Anterior cingulate cortex (tissue), 58 donors: ENCODE measurements at places on chromosomes 2 and 18.
A peak's percentile ranks its signal among the peaks of the same experiment; 100 is the strongest.

DNA sequence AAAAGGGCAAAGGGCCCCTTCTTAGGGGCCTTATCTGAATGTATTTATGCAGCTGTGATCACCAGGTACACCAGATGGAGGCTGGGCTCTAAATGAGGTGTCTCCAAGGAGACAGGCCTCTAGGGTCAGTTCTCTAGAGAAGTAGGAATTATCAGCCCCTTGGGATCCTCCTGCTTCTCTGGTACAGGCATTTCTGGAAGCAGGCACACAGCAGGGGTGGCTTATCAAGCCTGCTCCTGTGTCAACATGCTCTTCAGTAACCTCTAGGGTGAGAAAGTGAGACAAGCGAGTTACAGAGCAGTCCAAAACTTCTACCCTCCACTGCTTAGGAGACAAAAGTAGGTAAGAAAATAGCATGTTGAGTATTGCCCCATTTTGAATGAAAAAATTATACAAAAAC lies 13.8 kb downstream of the TPGS2 start:
- DNase-seq, result no peak

DNA sequence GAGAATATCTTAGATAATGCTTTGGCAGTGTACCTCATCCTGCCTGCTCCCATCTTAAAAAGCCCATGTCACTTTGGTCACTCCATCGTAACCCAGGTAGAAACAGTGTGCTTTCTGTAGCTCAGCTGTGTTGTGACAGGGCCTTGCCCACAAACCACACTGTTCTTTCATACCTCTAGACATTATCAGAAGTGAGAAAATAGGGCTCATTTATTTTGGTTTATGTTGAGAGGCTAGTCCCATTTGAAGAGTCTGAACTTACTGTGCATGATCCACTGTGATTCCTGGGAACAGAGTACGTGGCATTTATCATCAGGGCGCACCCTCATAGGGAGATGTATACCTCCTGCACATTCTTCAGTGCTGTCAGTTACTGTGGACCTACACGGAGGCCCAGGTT lies 69.7 kb downstream of the FEZ2 start:
- no peak for DNase-seq

- no peak for DNase-seq
Observed at GRCh38 chr18:50619861-50620275, 60.0 kb downstream of the MAPK4 start.

GRCh38 chr2:142675398-142675797 lies 202.1 kb upstream of the KYNU start:
- DNase-seq, result no peak

DNA sequence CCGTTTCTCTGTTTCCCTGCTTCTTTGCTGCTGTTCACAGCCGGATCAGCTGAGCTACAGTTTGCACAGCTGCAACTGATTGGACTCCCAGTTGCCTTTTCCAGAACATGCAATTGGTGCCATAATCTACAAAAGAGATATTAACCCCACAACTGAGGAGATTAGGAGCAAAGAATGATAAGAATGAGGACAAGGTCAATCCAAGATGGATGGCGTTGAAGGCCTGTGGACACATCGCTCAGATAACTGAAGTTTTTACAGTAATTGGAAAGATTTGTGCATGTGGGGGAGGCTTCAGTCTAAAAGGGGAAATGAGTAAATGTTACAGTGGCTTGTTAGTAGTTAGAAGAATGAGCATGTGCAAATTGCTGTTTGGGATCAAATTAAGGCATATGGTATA lies 263.2 kb downstream of the TGIF1 start:
- no peak for DNase-seq

GRCh38 chr2:240132651-240132980 lies 3.5 kb downstream of the COPS9 start:
- peak; percentile 49 for DNase-seq

GRCh38 chr2:141570474-141571131 lies 560.2 kb downstream of the LRP1B start:
- no peak for DNase-seq

GRCh38 chr2:100580367-100581276 lies 17.8 kb downstream of the PDCL3 start:
- no peak for DNase-seq

DNA sequence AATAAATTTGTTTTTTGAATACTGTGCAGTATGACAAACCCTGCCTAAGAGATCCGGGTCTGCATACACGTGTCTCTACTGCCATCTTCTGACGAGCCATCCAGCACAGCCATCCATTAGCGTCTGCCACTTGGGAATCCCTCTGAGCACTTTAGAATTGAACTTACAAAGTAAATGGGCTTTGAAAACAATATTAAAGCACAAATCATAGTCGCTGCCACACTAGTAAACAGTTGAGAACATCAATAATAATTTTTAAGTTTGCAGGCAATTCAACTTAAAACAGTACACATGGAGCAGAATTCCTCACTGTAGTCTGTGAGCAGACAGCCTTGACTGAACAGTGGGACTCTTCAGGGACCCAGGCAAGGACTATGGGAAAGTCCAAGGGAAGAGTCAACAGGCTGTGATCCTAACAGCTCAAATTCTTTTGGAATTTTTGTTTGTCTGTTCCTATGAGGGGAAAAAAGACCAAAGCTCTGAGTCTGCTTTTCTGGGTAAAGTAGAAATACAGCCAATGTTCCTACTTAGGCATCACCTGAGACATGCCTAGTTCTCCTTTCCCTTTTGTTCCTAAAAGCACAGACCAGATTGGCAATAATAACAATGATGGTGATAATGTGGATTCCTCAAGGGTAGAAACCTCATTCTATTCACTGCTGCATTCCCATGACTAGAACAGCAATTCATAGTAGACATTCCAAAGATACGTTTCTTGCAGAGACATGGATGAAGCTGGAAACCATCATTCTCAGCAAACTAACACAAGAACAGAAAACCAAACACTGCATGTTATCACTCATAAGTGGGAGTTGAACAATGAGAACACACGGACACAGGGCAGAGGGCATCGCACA lies 92.9 kb downstream of the MREG start:
- peak; percentile 20 for DNase-seq

DNA sequence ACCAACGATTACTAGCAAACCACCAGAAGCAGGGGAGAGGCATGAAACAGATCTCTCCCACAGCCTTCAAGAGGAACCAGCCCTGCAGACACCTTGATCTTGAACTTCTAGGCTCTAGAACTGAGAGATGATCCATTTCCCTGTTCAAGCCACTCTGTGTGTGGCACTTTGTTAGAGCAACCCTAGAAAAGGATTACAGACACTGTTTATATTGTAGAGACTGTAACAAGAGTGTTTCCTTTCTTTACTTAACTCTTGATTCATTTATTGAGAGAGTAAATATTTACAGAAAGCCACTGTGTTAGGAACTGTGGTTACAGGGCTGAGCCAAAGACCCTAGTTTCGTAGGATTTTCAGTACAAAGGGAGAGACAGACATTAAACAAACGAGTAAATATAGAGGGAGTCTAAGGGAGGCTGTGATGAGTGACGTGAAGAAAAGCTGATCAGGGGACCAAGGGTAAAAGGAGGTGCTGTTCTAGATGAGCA lies 10.9 kb downstream of the CCDC68 start:
- no peak for DNase-seq

DNA sequence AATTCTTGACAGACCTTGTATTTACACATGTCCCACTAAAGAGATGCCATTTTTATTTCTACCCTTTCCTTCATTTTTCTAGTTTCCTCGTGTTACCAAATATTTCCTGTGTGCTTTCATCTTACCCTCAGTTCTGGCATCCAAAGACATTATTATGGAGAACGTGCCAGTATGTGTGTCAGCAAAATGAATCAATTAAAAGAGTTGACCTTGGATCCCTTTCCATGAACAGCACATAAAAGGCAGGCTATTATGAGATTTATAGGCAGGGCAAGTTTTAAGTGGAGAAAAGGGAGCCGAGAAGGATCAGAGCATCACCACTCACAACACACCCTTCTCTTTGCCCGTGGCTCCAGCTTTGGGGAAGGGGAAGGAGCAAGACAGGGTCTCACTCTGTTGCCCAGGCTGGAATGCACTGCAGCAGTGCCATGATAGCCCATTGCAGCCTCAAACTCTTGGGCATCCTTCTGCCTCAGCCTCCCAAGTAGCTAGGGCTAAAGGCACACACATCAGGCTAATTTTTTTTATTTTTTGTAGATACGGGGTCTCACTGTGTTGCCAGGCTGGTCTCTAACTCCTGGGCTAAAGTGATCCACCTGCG lies 149.9 kb downstream of the GFPT1 start:
- DNase-seq, result no peak

- no peak for DNase-seq
Observed at GRCh38 chr2:55547001-55547400, 27.5 kb downstream of the CFAP36 start.

DNA sequence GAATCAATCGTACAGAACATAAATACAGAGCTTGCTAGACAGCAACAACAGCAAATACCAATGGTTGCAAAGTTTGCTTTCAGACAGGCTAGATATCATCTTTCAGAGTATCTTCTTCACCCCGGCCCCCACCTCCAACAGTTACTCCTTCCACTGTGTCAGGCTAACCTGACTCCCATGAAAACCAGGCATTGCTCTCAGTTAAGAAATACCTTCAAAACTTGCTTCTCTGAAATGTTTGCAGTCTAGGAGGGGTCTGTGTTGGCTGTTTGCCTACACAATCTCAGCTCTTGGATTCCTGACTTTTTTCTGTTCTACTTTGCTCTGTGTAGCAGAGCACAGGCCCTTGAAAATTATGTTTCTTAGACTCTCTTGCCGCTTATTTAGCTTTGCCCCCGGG lies 599.5 kb upstream of the SYT4 start:
- no peak for DNase-seq

GRCh38 chr2:174334278-174334715 lies 457 bp upstream of the SP9 start:
- no peak for DNase-seq

- no peak for DNase-seq
Observed at GRCh38 chr2:183057333-183057985, 19.2 kb upstream of the NCKAP1 start.

GRCh38 chr18:48803518-48803917 lies 147.2 kb downstream of the SMAD7 start:
- no peak for DNase-seq

DNA sequence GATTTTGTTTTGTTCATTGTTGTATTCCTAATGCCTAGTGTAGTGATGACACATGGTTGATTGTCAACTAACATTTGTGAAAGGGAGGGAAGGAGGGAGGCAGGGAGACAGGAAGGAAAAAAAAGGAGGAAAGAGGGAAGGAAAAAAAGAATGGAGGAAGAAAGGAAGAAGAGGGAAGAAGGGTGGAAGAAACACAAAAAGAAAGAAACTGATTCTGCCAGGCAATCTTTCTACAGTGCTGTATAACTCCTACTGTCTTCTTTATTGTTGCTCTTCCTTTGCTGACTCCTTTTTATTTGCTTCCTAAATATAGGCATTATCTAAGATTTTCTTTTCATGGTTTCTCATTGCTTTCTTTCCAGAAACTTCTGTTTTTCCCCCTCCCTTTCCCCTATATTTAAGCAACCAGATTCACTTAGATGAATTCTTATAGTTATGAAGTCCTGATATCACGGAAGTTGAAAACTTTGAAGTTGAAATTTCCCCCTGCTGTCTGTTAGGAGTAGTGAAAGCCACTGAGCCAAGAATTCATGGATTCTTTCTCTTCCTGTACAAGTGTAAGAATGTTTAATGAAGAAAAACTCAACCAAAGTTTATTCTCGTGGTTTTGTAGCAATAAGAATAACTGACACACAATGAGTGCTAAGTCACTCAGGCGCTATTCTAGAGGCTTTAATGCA lies 305.1 kb upstream of the FSHR start:
- no peak for DNase-seq

DNA sequence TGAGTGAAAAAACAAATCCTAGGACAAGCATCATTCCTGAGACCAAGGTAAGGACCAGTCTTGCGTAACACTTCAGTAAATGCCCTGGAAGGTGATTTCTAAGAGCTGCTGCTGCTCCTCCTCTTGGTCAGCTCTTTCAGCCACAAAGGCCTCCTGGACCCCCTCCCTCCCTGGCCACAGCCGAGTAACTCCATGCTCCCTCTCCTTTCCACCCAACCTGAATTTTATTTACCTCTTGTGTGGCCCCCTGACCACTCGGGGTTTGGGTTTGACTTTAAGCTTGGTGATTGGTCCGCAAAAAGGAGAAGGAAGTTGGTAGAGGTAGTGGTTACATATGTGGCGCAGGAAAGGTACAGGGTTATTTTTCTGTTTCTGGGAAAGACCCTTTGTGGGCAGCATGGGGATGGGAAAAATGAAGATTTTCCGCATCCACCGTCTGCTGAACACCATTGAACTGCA lies 9.2 kb downstream of the HTRA2 start:
- DNase-seq, result no peak

DNA sequence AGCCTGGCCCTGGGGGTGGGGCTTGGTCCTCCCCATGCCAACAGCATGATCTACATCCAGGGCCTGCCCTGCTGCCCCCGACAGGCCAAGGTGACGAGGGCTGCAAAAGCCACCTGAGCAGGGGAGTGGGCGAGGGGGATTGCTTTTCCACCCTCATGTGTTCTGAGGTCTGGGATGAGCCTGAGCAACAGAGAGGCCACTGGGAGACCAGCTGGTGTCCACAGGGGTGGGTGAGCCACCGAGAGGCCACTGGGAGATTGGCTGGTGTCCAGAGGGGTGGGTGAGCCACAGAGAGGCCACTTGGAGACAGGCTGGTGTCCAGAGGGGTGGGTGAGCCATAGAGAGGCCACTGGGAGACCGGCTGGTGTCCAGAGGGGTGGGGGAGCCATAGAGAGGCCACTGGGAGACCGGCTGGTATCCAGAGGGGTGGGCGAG lies 147.4 kb upstream of the GPC1 start:
- no peak for DNase-seq

- DNase-seq, result peak; percentile 10
Observed at GRCh38 chr2:219402665-219403515, 15.2 kb upstream of the DNPEP start.

- no peak for DNase-seq
Observed at GRCh38 chr18:32553174-32553573, 82.5 kb upstream of the GAREM1 start.

GRCh38 chr2:17813010-17813741 lies 3.1 kb upstream of the MSGN1 start:
- DNase-seq, result no peak

- DNase-seq, result no peak
Observed at GRCh38 chr2:48529676-48530032, 300 bp upstream of the STON1 start.

GRCh38 chr18:35521133-35521532 lies 23.4 kb upstream of the INO80C start:
- DNase-seq, result no peak

DNA sequence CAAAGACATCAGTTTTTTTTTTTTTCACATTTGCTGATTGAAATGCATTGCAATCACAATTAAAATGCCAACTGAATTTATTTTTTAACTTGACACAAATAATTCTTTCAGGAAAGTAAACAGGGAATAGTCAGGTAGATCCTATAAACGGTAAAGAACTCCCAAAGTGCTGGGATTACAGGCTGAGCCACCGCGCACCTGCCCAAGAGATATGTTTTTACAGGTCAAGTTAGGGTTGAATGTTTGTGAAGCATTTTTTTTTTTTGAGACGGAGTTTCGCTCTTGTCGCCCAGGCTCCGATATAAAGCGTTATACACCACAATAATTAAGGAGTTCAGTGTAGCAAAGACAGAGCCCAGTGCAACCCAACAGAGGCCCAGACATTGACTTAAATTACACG lies 15.1 kb downstream of the ITM2C start:
- no peak for DNase-seq

- no peak for DNase-seq
Observed at GRCh38 chr2:36696533-36696932, at the start of gene VIT. Gene VIT, plus strand, starts transcription at chr2:36696707. Its CDS starts 19,664 bp downstream, at chr2:36716371.
